ENCODE measurements at places on chromosomes 5 and 9.

- DNase-seq = no peak
These were observed 34.9 kb downstream of the SYK start for GRCh38 chr9:90836411-90837080.

DNA sequence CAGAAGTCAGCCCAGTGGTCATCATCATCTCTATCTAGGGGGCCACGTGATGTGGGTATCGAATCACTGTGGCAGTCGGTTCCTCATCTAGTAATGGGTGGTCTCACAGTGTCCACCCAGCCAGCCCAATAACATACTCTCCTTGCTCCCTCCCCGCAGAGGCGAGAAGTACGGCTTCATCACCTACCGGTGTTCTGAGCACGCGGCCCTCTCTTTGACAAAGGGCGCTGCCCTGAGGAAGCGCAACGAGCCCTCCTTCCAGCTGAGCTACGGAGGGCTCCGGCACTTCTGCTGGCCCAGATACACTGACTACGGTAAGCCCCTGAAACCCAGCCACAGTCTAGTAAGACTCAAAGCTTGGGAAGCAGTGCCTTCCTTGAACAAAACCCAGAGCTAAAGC, 99.0 kb downstream of the PDE6A start:
- DNase-seq = no peak

DNA sequence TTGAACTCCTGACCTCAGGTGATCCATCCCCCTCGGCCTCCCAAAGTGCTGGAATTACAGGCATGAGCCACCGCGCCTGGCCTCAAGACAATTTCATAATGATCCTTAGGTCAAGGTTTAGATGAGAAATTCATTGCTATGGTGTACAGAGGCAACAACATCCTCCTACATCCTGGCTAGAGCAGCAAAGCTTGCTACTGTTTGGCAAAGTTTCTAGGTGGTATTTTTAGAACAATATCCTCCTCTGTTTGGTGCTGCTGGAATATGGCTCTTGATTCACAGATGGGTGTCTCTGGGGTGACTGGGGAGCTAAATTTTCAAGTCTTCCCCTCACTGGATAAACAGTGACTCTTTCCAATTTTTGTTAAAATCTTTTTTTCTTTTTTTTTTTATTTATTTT, 30.6 kb downstream of the CRHBP start:
- DNase-seq = no peak

DNA sequence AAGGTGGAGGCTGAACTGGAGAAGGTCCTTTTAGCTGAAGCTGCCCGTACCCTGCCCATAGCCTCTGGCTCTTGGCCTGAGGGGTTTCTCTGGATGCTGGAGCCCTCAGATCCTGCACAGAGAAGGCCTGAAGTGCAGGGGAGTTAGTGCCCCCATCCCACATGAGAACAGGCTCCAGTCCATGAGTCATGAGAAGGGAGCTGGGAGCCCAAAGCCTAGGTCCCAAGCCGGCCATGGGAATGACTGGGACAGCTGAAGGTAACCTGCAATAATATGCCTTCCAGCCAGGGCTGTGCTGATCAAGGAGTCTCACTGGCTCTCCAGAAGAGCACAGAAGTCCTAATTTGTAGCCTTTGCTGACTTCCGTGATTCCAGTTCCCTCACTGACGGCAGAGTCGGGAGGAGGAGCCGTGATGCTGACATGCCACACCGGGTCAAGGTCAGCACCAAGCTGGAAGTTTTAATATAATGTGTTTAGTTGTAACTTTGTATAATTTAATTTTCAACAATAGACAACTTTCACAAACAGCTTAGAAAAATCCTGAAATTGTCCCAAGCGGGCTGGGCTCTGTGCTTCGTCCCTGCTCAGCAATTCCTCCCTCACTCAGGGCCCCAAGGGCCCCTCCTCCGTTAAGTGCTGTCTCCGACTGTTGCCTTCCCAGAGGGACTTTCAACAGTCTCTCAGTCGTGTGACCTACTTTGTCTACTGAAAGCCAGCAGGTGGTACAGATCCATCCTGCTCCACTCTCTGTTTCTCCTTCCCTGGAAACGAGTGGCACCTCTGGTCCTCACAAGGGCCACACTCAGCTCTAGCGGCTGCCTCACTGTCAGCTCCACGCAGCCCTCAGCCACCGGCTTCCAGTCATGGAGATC, 387.8 kb downstream of the GADD45G start:
- DNase-seq = no peak

DNA sequence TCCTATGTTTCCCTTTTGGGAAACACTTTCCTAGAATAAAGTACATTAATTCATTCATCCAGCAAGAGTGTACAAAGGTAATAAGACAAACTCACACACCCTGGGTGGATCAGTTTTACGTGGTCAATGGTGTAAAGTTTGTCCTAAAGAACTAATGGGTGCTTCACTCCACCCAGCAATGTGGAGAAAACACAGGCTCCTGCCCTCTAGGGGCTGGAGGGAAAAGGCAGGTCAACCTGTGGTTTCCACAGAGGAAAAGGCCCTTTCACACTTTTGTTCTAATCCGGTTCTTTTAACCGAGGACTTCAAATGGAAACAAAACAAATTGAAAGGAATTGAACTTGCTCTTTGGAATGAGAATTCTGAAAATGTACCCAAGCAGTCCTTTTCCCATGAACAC, 80.9 kb upstream of the SPOCK1 start:
- DNase-seq = no peak

- no peak for DNase-seq
These were observed 171.3 kb downstream of the NR3C1 start for GRCh38 chr5:143231973-143232812.

GRCh38 chr9:104361207-104361606, 142.9 kb upstream of the OR13F1 start:
- no peak for DNase-seq

- no peak for DNase-seq
These were observed 9.8 kb upstream of the UBE2D2 start for GRCh38 chr5:139551191-139551889.

DNA sequence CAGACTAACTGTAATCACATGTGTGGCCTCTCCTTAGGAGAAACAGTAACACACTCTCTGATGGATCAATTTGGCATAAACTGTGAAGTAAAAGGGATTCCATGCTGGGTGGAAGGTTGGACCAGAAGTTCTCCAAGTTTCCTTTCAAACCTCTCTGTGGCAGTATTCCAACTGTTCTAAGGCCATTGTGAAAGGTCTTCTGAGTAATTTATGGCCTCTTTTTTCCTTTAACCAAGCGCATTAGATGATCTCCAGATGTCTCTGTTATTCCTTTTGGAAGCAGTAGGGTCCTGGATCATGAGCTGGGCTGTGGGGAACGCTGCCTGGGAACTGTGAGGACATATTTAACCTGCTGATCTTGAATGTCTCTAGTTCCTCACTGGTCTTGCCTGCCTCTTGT, 80.6 kb upstream of the IL6ST start:
- no peak for DNase-seq

GRCh38 chr5:168878135-168878745, 299.1 kb upstream of the PANK3 start:
- no peak for DNase-seq

- DNase-seq = no peak
These were observed 93.6 kb downstream of the NR3C1 start for GRCh38 chr5:143309661-143310431.

DNA sequence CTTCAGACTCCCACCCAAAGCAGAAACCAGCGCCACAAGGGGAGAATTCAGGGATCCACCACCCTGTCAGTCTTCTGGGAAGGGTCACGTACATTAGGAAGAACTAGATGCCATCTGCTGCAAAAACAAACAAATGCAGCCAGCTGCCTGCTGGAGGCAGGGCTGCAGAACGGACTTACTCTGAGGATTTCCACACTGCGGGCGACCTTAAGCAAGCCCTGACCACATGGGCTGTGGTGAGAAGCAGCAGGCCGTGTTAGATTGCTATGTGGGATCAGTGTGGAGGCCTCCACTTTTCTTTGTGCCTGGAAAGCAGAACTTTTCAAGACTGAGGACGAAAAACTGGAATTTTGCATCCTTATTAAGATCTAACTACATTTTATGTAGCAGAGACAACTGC, 13.4 kb upstream of the LTC4S start:
- no peak for DNase-seq

DNA sequence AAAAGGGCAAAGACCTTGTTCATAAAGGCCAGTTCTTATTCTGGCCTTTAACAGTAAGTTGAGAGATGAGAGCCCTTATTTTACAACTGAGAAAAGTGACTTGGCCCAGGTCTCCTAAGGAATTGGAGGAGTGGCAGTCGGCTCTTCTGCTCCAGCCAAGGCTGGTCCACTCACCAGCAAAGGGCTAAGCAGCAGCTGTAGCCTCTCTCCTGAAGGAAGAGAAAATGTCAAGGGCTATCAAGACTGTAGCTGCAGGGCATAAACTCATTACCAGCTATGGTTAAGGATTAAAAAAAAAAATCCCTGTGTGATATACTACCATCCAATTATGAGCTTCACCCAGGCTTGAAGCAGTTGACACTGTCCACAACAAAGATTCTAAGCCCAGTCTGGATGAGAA, 138.6 kb upstream of the RAD23B start:
- DNase-seq = no peak

DNA sequence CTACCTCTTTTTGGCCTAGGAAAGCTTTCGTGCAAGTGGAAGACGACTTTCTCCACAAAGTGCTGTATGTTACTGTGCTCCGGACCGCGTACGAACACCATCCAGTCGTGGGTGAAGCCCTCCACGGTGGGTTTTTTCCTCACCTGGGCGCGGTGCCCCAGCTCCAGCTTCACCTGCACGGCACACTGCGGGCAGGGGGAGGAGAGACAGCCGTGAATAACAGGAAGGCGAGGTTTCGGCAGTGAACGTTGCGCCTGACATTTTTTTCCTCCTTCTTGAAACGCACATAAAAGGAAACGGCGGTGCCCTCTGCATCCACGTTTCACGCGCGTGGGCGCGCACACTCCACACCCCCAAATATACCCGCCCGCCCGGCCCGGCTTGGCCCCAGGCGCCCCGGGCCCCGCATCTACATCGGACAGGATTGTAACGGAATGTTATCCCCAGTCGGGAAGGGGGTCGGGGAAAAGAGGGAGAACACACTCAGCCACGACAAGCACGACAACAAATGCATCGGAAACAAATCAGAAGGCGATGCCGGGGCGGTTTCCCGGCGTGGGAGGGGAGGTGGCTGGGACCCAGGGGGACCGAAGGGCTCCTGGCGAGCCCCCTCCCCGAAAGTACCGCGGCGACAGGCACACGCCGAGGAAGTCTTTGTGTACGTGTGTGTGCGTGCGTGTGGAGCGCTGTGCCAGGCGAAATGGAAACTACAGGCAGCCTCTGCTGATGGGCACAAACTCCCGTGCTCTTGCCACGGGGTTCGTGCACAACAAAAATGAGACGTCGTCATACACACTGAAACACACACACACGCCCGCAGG, 1.4 kb downstream of the MLLT3 start:
- DNase-seq = no peak

DNA sequence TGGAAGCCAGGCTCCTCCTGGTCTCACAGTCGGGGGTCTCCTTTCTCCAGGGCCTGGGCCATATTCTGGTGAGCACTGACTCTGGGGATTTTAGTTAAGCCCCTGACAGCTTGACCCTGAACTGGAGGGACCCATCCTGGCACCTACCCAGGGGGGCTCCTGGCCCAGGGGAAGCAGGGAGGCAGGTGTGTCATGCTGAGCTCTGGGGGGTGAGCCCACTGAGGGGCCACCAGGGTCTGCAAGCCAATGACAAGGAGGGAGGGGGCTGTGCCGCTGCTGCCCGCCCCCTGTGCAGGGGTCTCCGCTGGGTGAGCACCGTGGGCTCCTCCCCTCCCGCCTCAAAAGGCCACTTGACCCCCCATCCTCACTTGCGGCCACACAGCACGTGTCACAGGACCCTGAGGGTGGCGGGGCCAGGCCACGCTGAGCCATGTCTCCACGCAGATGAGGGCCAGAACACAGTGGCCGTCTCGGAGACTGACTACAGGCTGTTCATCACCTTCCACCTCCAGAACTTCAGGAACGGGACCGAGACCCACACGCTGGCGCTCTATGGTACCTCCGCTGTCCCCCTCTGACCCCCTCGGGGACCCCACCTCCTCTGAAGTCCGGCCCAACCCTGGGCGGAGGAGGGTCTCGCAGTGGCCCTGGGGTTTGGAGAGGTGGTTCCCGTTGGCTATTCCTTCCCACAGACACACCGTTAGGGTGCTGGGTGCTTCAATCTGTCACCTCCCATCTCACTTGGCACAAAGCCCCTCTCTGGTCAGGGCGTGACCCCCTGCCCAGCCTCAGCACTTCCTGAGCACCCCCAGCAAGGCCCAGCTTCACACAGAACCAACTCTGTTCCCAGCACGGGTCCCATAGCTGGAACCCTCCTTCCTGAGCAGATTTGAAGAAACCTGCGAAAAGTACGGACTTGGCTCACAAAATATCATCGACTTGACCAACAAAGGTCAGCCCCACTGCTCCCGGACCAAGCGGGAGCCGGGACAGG, 2.0 kb downstream of the LCN9 start:
- DNase-seq = no peak

GRCh38 chr5:81023261-81023970, 63.3 kb downstream of the RASGRF2 start:
- no peak for DNase-seq

- no peak for DNase-seq
These were observed 103.3 kb downstream of the AUH start for GRCh38 chr9:91258451-91258850.

GRCh38 chr5:121704291-121704690, 147.4 kb upstream of the FTMT start:
- DNase-seq = no peak

- DNase-seq = peak; percentile 71
These were observed 4.5 kb downstream of the DUSP1 start for GRCh38 chr5:172766287-172767108.

DNA sequence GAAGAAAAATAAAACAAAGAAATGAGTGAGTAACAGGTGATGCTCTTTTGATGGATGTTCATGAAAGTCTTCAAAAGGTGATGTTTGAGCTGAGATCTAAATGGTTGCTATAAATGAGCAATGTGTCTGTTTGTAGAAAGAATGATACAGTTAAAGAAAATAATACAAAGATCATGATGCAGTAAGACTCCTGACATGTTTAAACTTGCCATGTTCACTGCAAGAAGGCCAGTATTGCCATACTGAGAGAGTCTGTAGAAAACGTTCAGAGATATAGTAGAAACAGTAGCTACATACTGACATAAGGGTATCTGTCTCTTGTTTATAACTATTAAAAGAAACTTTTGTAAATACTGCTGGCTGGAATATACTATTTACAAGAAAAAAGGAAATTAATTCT, 1609.2 kb upstream of the ACO1 start:
- DNase-seq = no peak

GRCh38 chr5:130061746-130062145, 157.5 kb downstream of the CHSY3 start:
- DNase-seq = no peak

GRCh38 chr5:57841676-57842363, 359.2 kb upstream of the ACTBL2 start:
- no peak for DNase-seq

- DNase-seq = no peak
These were observed 1037.8 kb downstream of the NR2F1-AS1 start for GRCh38 chr5:92543201-92543600.
